ENCODE measurements at places on chromosomes 4 and X. TPM values are rescaled to one million over a fixed set of nuclear protein-coding genes. Genes with fewer than 3 reads are reported as not detected.

GRCh38 chrX:136112286-136112685 lies 35.0 kb upstream of the FHL1 start:
- DNase-seq: no peak

GRCh38 chr4:112966701-112967488 lies 82.6 kb upstream of the ANK2 start:
- DNase-seq: no peak

DNA sequence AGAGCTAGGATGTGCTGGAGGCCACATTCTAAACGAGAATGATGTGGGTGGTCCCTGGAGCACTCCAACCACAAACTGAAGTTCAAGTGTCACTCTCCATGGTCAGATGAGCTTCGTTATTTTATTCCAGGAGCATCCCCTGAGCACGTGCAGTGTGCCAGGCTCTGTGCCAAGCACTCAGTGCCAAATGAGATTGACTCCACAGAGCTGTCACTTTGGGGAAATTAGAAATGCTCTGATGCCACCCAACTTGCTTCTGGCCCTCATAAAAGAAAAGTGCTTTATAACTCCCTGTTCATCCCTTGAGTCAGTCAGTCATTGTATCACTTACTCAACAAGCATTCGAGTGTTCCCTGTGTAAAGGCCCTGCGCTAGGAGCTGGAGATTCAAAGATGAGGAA lies 91.2 kb downstream of the RTL5 start:
- no peak for DNase-seq

DNA sequence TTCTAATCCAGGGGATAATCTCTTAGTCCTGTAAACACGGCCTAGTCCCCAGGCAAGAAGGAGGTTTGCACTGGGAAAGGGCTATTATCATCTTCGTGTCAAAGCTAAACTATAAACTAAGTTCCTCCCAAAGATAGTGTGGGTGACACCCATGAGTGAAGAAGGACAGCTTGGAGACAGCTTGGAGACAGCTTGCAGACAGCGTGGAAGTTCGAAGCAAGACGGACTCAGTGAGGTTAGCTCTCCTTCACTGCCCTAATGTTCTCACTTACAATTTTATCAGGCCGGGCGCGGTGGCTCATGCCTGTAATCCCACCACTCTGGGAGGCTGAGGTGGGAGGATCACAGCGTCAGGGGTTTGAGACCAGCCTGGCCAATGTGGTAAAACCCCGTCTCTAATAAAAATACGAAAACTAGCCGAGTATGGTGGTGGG lies 19.2 kb upstream of the PLCXD1 start:
- no peak for DNase-seq

DNA sequence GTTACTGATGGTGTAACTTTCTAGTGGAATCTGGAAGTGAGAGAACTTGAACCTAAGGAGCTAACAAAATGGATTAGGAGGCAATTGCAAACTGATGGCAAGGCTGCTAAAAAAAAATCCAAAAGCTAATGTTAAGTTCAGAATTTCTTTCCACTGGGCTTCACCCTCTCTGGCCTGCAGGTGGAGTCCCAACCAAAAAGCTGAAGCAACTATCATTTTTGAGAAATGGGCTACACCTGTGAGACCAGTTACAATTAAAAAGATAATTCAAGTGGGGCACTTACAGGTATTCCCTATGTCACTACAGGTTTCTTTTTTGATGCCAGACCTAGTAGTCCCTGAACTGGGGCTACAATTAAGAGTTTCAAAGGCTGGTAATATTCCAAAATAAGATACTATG lies 142.1 kb upstream of the FTHL17 start:
- no peak for DNase-seq

- DNase-seq: peak; percentile 36
Measured at GRCh38 chr4:4430492-4431195, 43.7 kb downstream of the NSG1 start.

GRCh38 chr4:26131711-26132110 lies 189.1 kb upstream of the RBPJ start:
- DNase-seq: no peak

DNA sequence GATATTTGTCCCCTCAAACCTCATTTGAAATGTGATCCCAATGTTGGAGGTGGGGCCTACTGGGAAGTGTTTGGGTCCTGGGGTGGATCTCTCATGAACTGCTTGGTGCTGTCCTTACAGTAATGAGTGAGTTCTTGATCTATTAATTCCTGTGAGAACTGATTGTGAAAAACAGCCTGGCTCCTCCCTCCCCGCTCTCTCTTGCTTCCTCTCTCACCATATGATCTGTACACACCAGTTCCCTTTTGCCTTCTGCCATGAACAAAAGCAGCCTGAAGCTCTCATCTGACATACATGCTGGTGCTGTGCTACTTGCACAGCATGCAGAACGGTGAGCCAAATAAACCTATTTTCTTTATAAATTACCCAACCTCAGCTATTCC lies 11.2 kb upstream of the YIPF7 start:
- no peak for DNase-seq

- no peak for DNase-seq
Measured at GRCh38 chrX:124829930-124830329, 483.6 kb downstream of the SH2D1A start.

DNA sequence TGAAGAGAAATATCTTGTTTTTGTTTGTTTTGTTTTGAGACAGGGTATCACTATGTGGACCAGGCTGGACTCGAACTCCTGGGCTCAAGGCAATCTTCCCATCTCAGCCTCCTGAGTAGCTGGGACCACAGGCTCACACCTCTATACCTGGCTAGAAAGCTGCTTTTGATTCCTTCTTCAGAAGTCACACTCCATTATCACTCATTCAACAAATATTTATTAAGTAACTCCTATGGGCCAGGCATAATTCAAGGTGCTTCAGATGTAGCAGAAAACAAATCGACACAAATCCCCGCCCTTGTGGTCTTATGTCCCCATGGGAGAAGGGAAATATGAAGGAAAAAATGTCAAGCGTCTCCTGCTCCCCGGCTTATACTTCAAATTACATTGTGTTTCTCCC lies 72.6 kb upstream of the DHX15 start:
- DNase-seq: no peak

GRCh38 chr4:5573965-5574364 lies 134.4 kb downstream of the EVC2 start:
- no peak for DNase-seq

- DNase-seq: no peak
Measured at GRCh38 chr4:173024203-173024602, 144.4 kb upstream of the GALNT7 start.

- DNase-seq: no peak
Measured at GRCh38 chrX:131816551-131817136, 206.5 kb upstream of the STK26 start.

DNA sequence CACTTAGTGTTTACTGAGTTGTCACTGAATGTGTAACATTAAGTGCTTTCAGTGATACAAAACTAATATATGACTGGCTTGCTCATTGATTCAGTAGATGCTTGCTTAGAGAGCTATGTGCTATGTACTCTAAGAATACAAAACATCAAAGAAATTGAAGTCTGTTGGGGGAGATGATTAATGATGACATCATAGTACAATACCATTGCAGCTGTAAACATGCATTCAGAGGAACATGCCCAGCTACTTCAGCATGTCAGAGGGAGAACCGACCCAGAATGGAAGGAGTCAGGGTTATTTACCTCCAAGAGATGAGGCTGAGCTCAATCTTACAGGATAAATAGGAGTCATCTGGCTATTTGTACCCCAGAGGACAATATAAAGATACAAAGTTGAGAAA lies 290.8 kb downstream of the TENM3 start:
- DNase-seq: peak; percentile 77

GRCh38 chr4:187929024-187929423 lies 66.5 kb upstream of the ZFP42 start:
- DNase-seq: no peak

DNA sequence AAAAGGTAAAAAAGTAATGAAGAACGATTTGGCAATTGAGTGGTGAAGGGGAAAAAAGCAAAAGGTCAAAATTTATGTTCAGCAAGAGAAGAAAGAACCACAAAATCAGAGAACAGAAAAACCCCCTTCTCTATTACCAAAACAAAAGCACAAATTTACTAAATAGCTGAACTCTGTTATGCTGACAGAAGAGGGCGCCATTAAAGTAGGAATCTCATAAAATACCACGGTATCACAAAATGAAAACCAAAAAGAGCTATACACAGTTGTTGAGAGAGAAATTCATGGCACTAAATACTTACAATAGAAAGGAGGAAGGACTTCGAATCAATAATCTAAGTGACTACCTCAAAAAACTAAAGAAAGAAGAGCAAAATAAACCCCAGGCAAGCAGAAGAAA lies 69.6 kb upstream of the CXorf66 start:
- DNase-seq: no peak

GRCh38 chr4:67581208-67581857 lies 22.8 kb downstream of the STAP1 start:
- DNase-seq: no peak

GRCh38 chr4:103303011-103303410 lies 104.9 kb upstream of the CENPE start:
- no peak for DNase-seq

DNA sequence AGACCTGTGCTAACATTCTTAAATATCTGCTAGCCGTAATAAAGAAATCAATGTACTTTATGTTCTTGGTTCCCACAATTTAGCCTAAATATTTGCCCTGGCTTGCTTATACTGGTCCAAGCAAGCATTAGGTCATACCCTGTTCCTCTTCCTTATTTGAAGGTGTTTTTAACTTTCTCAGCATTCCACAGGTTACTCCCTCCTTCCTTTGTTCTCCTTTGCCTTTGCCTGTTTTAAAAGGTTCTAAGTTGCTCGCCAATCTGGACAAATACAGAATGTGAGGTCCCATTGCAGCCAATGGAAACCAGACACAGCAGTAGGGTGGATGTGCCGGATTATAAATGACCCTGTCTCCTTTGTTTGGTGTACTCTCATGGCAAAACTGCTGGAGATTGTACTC lies 436.8 kb upstream of the PCDH7 start:
- DNase-seq: no peak

GRCh38 chrX:131977619-131978018 lies 45.5 kb upstream of the STK26 start:
- no peak for DNase-seq

DNA sequence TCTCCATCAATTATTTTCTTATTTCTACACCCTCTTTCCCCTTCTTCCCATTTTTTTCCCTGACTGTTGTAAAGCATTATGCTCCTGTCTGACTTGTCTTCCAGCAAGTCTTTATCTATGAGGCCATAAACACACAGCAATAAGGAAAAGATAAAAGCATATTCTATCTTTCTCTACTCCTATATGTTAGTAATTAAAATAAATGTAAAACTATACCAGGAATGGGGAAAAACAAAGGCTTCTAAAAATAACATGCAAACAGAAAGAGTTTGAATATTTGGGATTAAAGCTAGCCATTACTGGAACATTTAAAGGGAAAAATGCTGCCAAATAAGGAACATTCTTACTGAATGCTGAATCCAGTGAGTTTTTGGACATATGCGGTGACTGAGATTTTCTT lies 471.7 kb upstream of the HS3ST1 start:
- no peak for DNase-seq

DNA sequence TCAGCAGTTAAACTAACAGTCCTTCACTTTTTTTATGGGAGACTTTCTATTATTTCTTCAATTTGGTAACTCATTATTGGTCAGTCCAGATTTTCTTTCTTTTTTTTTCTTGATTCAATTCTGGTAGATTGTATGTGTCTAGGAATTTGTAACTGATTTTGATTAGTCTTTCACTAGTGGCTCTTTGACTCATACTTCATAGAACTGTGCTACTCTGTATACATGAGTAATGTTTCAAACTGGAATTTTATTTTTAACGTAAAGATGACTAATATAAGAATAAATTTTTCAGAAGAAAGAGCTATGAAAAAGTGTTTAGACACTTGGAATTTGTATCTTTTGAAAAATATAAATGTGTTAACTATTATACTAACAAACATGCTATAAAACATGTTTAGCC lies 813.0 kb downstream of the TRAM1L1 start:
- DNase-seq: no peak

DNA sequence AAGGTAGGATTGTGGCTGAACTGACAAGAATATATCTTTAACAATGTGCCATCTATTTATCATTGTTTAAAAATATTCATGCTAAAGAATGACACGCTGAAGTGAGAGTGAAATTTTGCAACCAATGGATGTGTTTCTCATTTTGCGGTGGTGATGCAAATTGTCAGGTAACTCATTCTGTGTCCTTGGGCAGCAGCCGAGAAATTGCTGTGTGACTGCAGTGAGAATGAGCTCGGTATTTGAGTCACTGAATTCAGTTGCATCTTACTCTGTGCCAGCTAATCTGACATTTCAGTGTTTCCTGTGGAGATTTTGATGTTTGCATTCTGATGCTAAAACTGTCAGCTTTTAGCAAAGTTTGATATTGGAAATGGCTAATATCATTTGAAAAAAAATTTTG lies 28.1 kb downstream of the MCUB start:
- DNase-seq: no peak

DNA sequence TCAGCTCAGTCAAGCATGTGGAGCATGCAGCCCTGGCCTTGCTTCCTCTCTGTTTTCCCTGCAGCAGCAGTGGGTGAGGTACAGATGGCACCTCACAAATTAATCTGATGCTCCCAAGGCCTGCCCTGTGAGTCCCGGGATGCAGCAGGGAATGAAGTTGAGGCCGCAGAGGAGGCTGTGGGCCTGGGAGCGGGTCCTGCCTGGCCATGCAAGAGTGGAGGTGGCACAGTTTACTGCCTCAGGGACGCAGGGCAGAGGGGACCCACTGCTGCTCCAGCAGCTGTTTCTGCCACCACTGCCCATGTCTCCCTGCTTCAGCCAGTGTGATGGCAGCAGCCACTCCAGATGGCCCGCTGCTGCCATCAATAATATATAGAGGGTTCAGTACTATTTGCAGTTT lies 474.6 kb downstream of the EPHA5 start:
- DNase-seq: no peak

- DNase-seq: no peak
Measured at GRCh38 chr4:108831886-108832285, 69.0 kb upstream of the ETNPPL start.

- no peak for DNase-seq
Measured at GRCh38 chr4:175092114-175092513, 174.0 kb downstream of the ADAM29 start.

DNA sequence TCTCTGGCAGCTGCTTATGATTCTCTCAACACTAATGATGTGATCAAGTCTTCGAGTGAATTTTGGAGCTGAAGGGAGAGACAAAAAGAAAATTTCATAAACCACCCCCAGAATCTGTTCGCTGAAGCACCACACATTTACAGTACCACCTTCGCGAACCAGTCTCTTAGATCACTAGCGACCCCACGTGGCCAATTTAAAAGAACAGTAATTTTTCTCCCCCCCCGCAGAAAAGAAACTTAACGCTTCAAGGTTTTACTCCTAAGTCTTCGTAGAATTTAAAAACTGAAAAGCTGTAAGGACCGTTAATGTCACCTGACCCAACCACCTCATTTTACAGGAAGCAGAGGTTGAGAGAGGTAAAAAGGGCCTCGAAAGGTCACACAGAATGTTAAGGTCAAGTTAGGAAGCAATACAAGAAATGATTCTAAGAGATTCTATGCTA lies 187.5 kb downstream of the QDPR start:
- peak; percentile 84 for DNase-seq

CENPVL1 gene
- not detected for total RNA-seq

DNAAF6 gene
- not detected for total RNA-seq

SMC1A gene
- total RNA-seq: 34.4 TPM

ASMT gene
- total RNA-seq: not detected

BRS3 gene
- total RNA-seq: not detected

PNMA6A gene
- total RNA-seq: not detected

HEPH gene
- total RNA-seq: 5.8 TPM

RS1 gene
- 0.05 TPM for total RNA-seq

XK gene
- total RNA-seq: 2.8 TPM

SMPX gene
- not detected for total RNA-seq

TASL gene
- not detected for total RNA-seq

DMRTC1 gene
- not detected for total RNA-seq

SPANXN3 gene
- not detected for total RNA-seq

HERC5 gene
- 4.9 TPM for total RNA-seq

PITX2 gene
- 21.7 TPM for total RNA-seq

MMAA gene
- 3.0 TPM for total RNA-seq
